ENCODE measurements at places on chromosomes 12 and 14. TPM values are rescaled to one million over a fixed set of nuclear protein-coding genes. Genes with fewer than 3 reads are reported as not detected.

Gene TMEM233
- total RNA-seq, result 0.38 TPM

Gene MYF5
- total RNA-seq, result not detected

Gene TPH2
- not detected for total RNA-seq

Gene CISTR
- total RNA-seq, result not detected

Gene NTF3
- not detected for total RNA-seq

Gene GCH1
- total RNA-seq, result 29.2 TPM

Gene KRT78
- not detected for total RNA-seq

Gene RALGAPA1
- total RNA-seq, result 61.8 TPM

Gene RIN3
- total RNA-seq, result 43.6 TPM

Gene RFLNA
- total RNA-seq, result 8.3 TPM

Gene SYNDIG1L
- total RNA-seq, result not detected

Gene TMCC3
- 31.5 TPM for total RNA-seq

Gene NRL
- 14.2 TPM for total RNA-seq

Gene MUCL1
- total RNA-seq, result not detected

Gene ADCY4
- total RNA-seq, result 22.5 TPM

Gene KLRD1
- under 0.01 TPM for total RNA-seq
